ENCODE measurements at places on chromosomes 6 and 20.

DNA sequence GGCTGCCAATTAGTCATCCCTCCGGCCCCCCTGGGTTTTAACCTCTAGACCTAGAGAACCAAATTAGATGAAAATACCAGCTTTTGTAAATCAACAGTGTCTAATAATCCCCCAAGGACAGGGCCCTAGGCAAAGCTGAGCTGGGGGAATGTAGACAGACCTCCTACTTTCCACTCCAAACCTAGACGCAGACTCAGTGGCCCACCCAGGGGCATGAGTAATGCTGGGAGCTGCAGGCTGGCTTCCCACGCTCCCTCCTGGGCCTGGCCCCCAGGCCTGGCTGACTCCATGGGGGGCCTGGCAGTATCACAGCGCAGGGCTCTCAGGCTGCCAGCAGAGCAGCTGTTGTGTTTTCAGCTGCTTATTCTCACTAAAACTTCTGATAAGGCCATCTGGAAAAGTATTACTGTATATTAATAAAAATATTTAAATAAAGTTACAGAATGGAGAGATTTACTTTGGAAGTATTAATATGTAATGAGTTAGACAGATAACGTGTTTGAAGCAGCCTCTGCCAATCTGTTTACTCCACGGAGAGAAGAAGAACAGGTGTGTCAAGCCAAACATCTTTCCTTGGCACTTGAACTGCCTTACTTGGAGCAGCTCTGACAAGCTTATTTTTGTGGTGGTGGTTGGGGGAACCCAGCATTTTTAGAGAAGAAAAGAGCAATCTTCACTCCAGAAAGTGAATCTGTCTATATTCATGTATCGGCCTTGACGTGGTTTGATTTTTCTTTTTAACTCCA is 144.0 kb upstream of the AGPAT4 start:
- DNase-seq: no peak

DNA sequence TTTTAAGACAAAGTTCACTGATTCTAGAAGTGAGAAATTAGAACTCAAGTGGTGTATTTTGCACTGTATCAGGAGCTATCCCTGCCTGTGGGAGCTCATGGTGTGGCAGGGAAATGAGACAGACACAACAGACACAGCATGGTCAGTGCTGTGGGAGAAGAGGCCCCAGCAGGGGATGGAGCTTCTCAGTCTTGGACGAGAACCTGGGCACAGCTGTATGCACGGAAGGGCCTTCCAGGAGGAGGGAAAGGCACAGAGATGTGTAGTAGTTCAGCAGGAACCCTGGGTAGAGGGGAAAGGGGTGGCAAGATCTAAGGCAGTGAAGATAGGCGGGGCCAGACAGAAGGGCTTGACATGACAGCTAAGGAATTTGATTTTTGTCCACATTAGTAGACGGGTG is 48.8 kb upstream of the KIF25 start:
- no peak for DNase-seq

GRCh38 chr6:124882579-124883393 is 79.5 kb upstream of the RNF217 start:
- DNase-seq: no peak

DNA sequence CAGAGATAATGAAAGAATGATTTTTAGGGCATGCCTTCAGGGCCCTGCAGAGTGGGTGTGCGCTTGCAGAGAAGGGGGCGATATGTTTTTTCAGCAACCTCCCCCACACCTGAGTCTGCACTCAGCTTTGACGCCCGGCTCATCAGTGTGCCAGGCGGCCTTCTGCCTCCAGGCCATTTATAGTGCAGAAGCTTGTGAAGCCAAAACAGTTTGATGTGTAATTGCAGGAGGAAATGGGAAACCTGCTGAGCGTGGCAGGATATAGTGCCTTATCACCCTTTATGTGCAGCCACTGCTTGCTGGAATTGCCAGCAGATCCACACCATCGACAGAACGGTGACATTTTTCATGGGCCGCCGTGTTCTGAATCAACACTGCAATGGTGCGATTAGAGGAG is 178.2 kb downstream of the CDH4 start:
- no peak for DNase-seq

- no peak for DNase-seq
These were observed 17.1 kb downstream of the TGM3 start for GRCh38 chr20:2312876-2313275.

DNA sequence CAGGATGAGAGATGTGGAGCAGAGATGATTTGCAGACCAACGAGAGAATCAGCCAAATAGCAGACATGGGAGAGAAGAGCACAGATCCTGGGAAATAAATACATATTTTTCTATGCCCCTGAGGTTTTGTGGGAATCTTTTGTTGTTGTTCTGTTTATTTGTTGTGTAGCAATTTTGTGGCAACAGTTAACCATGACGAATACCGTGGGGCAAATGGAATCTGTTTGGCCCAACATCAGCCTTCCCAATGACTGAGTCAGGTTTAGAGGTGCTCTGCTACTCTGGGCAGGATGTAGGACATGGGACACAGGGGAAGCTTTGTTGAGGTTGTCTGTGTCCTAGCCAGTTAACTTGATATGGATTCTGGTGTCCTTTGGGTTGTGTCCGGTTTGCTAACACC is 7.9 kb upstream of the SLC2A10 start:
- DNase-seq: no peak

DNA sequence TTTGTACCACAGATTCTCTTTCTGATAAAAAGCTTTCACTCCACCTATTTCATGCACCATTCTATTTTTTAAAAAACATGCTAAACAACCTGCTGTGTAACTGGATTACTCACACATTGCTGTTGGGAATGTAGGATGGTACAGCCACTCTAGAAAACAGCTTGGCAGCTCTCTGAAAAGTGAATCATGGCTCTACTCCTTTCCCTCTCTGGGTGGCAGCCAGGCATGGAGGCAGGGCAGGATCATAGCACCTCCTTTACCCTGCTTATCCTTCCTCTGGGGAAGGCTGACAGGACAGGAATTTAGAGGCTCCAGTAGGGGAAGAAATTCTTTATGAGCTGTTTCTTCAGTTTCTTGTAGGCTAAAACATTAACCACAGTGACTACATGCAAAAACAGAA is 6.7 kb upstream of the VNN2 start:
- no peak for DNase-seq

DNA sequence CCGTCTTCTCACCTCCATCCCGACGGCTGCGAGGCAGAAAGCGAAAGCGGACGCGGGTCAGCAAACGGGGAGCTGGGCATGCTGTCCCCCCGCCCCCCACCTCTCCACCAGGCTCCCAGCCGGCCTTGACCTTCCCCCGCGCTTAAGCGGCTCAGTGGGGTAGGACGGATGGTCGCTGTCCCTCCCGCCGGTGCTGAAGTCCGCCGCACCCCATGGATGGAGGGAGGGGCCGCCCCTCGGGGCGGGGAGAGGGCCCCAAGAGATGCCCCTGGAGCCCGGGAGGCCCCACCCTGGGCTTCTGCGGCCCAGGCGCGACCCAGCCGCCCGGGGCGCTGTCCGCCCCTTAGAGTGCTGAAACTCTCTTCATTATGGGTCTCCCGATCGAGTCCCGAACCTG is at the start of gene KCNB1:
Gene KCNB1, minus strand, starts transcription at position 48 of the 397 bp plus-strand sequence. CDS start 188 bp downstream, outside the sequence.
- DNase-seq: peak; percentile 7

DNA sequence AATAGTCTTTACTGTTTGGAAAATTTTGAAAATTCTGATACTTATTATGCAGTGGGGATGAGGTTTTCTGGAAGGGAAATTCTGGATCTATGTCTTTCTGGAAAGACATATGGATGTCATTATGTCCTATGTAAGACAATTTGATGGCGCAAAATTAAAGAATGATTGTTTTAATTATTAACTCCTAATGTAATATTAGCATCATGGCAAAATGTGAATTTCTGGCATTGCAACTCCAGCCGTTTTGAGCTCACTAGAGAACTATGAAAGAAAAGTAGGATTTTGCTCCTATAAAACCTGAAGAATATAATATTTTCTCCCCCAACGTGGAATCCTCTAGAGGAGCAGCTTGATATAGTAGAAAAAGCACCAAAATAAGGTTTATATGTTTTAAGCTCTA is 243.2 kb downstream of the RFPL4B start:
- no peak for DNase-seq

GRCh38 chr6:100504786-100505737 is 40.3 kb upstream of the SIM1 start:
- DNase-seq: no peak

- DNase-seq: no peak
These were observed 91.0 kb downstream of the NCR2 start for GRCh38 chr6:41426438-41426851.

- DNase-seq: no peak
These were observed 140.3 kb downstream of the SYNDIG1 start for GRCh38 chr20:24609757-24610156.

GRCh38 chr6:156686995-156687788 is 90.0 kb upstream of the ARID1B start:
- DNase-seq: peak; percentile 95

DNA sequence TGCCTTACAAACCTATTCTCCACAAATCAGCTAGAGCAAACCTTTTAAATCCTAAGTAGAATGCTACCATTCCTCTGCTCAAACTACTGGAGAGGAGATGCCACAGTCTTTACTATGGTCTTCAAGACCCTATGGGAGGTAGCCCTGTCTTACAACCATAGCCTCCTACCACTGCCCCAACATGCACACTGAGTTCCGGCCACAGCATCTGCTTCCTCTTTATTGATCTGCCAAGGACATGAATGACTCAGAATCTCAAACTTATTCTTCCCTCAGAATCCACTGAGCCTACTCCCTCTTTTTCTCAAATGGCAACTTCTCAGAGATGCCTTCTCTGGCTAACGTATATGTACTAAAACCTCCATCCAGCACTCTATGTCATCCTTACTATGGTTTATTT is 12.2 kb upstream of the ANKEF1 start:
- DNase-seq: no peak

DNA sequence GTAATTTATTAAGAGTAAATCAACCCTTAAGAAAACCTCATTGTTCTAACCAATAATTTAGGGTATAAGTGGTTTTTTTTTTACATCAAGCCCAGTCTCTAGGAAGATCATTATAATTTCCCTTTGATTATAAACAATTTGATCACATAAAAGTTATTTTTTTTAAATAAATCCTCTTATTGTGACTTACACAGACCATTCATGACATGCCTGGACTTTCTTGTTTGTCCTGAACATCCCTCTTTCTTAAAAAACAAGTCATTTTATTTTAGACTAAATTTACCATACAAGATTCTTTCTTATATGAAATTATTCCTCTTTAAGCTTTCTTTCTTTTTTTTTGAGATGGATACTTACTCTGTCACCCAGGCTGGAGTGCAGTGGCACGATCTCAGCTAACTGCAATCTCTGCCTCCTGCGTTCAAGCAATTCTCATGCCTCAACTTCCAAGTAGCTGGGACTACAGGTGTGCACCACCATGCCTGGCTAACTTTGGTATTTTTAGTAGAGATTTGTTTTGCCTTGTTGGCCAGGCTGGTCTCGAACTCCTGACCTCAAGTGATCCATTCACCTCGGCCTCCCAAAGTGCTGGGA is 53.6 kb upstream of the AGPAT4 start:
- DNase-seq: no peak

GRCh38 chr6:104711371-104711770 is 148.3 kb downstream of the HACE1 start:
- no peak for DNase-seq

DNA sequence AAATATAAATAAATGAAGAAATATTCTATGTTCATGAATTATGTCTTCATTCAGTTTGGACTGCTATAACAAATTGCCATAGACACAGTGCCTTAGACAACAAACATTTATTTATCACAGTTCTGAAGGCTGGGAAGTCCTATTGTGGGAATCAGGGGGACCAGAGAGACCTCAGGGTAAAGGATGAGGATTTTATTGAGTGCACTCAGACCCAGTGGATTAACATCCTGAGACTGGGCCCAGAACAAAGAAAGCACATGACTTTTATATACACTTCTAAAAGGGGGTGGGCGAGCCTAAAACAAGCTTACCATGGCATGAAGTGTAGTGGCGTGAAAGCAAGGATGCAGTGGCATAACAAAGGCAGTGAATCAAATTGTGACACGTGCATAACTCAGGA is 26.9 kb upstream of the CBLN4 start:
- DNase-seq: no peak

DNA sequence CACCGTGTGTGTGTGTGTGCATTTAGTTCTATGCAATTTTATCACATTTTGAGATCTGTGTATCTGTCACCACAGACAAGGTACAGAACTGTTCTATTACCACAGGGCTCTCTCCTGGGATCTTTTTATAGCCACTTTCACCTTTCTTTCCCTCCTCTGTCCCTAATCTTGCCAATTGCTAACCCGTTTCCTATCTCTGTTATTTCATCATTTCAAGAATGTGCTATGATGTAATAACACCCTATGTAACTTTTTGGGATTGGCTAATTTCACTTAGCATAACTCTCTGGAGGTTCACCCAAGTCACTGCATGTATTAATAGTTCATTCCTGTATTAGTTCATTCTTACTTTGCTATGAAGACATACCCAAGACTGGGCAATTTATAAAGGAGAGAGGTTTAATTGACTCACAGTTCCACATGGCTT is 657.7 kb downstream of the QKI start:
- DNase-seq: no peak

DNA sequence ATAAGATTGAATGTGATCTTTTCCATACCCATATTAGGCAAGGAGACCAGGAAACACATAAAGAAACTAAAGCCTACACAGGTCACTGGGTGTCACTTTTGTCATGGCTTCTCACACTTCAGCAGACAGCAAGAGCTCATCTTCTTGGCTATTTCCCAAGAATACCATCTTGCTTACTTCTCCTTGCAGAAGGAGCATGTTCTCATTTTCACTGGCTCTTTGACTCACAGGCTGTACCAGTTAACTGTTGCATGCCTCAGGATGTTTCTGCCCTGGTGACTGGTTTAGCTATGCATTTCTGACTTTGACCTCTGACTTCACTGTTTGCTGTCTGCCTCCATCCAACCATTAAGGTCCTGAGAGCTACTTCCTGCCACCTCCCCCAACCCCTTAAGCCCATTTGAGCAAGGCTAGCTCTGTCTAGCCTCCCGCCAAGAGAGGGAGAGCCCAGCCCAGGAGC is 40.3 kb upstream of the OGFRL1 start:
- DNase-seq: peak; percentile 59

DNA sequence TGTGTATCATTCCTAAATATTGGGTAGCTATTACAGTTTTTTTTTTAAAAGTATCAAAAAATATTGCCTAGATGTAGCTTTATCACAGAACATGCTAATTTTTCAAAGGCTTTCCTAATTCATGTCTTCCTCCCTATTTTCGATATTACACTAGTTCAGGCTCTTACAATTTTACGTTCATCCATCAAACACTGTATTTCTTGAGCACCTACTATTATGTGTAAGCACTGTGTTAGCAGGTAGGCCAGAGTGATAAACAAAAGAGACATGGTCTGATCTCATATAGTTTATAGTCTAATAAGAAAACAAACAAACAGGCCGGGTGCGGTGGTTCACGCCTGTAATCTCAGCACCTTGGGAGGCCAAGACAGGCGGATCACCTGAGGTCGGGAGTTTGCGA is 69.5 kb downstream of the FAM217A start:
- DNase-seq: no peak

DNA sequence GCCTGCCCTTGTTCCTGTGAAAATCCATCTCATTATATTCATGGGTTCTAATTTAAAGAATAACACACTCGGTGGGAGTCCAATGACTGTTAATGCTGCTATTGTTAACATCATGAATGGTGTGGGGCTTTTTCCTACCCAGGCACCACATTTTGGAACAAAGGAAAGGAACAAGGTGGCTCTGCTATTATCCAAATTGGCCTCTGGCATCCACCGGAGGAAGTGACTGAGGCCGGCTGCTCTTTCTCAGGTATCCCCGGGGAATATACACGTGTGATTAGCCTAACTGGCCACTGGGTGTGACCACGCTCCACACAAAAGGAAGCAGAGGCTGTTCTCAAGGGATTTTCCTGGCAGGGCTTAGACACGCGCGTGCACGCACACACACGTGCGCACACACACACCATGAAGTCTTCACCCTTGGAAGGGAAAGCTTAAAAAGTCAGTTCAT is 601.2 kb upstream of the ARID1B start:
- DNase-seq: peak; percentile 16

Data from globus pallidus (tissue), 1 donor.